ENCODE measurements at places on chromosomes 7 and 10. TPM values are rescaled to one million over a fixed set of nuclear protein-coding genes. Genes with fewer than 3 reads are reported as not detected.

GRCh38 chr10:118505363-118505762, 90.1 kb downstream of the PRLHR start:
- peak; percentile 47 for DNase-seq

DNA sequence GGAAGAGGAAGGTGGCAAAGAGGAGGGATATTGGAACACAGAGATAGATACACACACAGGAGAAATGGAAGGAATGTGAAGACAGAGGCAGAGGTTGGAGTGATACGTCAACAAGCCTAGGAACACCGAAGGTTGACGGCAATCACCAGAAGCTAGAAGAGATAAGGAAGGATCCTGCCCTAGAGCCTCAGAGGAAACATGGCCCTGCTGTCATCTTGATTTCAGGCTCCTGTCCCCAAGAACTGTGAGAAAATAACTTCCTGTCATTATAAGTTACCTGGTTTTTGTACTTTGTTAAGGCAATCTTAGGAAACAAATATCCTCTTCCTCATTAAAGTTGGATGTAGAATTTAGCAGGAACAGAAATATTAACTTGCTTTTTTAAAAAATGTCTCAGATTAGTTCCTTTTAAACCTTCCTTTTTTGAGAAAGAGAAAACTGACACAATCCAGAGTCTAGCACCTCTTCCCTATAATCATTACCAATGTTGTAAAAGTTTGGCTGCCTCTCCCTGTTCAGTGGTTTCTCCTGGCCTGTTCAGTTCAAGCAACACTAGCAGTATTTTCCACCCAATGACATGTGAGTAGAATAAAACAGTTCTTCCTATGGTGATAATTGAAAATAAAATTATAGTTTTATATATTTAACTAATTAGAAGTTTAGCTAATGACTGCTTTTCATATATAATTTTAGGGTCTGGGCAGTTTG, 28.8 kb upstream of the GNAI1 start:
- DNase-seq: no peak

DNA sequence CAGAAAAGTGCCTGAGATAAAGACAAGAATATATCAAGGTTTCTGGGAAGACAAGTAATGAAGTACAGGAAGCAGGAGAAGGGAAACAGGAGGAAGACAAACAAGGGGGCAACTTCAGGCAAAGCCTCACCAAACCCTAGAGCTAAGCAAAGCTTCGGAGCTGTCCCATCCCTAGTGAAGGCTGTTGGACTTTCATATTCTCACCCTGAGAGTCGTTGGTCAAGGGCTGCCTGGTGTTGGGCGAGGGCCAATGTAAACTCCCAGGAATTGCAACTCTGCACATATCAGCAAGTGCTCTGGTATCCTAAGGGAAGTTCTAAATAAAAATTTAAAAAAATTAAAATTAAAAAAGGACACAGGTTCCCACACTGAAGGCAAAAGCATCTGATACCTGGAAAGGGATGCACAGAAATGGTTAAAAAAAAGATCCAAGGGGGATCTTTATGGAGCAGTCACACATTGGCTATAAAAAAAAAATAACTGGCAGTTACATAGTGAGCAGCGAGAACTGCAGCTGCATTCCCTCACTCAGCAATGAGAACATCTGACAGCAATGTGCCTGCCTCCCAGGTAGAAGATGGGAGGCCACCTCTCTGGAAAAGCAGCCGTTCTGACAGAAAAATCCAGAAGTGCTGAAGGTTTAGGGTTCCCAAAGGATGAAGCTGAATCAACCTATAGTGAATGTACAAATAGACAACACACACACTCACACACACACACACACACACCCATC, 304.7 kb downstream of the WDR11 start:
- peak; percentile 26 for DNase-seq

- DNase-seq: no peak
These were observed 35.8 kb downstream of the OTUD1 start for GRCh38 chr10:23474626-23475025.

- no peak for DNase-seq
These were observed 90.1 kb upstream of the DNAAF5 start for GRCh38 chr7:636396-636795.

- no peak for DNase-seq
These were observed 4.4 kb downstream of the BMPER start for GRCh38 chr7:33909755-33910154.

AZGP1 gene
- 2.5 TPM for total RNA-seq

CYP26C1 gene
- not detected for total RNA-seq

GRCh38 chr10:37476285-37476684, 350.9 kb downstream of the ANKRD30A start:
- no peak for DNase-seq

- DNase-seq: no peak
These were observed 10.7 kb upstream of the OGA start for GRCh38 chr10:101828766-101829551.

LFNG gene
- total RNA-seq: 10.7 TPM

GRCh38 chr10:100826661-100826982, 81.2 kb downstream of the PAX2 start:
- no peak for DNase-seq

DNA sequence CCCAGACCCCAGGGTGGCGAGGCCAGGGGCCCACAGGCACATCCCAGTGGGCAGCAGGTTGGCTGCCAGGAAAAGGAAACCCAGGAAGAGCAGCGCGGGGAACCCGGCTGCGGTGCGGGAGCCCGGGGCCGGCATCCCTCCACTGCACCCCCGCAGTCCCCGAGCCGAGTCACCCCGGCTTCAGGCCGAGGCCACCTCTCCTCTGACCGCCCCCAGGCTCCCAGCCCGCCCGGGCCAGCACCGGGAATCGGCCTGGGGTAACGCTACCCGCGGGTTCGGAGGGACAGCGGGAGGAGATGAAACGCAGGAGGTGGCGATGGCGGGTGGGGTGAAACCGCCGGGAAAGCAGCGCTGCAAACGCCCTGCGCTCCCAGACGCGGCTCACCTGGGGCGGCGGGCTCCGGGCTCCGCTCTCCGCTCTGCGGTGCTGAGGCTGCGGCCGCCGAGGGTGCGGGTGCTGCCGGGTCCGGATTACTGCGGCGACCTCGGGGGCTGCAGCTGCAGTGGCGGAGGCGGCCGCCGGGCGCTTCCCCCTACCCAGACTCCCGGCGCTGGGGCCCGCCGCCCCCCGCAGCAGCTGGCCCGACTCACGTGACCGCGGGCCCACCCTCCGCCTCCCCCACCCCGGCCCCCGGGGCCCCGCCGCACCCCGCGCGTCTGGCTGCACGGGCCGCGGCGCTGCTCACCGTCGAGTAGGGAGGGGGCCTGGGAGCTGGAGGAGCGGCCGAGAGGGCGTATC, at the start of gene SCRN1:
Gene SCRN1, minus strand, starts transcription at position 545 of the 739 bp plus-strand sequence. CDS start 20,734 bp downstream, outside the sequence.
- DNase-seq: no peak

DNA sequence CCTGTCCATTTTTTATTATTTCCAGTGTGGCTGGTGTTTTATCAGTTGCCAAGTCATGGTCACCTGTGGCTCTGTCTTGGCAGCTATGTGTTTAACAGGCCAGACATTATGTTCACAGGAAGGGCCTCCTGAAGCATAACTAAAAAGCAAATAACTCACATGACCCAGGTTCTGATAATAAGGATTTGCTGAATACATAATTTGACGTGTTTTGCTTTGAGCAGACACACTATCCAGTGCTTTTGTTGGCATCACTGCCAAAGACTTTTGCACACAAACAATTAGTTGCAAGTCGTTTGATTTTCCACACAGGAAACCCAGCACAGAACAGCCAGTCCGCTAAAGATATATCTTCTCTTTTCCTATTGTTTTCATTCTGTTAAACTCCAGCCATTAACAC, 173.6 kb downstream of the ARL4A start:
- DNase-seq: no peak
